ENCODE measurements at places on chromosomes 2 and 18.

DNA sequence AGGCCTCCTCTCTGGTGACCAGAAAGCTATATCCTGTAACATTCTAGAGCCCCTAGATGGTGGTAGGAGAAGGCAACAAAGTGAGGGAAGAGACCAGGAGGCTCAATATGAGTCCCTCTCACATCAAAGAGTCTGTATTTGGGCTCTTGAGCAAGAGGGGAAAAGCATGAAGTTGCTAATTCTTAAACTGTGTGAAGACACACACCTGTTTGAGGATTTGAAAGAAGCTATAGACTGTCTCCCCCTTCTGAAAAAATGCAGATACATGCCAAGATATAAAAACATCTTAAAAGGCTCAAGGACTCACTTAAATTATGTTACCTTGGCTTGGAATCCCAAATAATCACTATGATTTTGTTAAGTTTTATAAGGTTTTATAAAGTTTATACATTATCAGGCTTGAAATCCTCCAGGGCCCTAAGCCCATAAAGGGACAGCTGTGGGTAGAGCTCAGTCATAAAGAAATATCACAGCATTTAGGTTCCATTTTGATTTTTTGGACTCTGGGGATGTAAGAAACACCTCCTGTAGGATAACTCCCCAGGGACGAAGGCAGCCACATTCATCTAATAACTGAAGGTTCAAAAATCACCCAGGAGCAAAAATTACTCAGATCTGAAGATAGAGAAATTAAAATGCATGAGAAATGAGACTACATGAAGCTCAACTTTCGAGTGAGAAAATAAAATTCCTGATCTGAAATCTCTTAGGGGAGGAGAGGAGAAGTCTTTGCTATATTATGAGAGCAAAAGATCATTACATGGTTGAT lies 136.1 kb upstream of the LGALSL start:
- DNase-seq, result no peak

- DNase-seq, result no peak
Observed at GRCh38 chr2:141048951-141049350, 1081.9 kb downstream of the LRP1B start.

- DNase-seq, result peak; percentile 72
Observed at GRCh38 chr2:239380831-239381708, 19.8 kb downstream of the HDAC4 start.

DNA sequence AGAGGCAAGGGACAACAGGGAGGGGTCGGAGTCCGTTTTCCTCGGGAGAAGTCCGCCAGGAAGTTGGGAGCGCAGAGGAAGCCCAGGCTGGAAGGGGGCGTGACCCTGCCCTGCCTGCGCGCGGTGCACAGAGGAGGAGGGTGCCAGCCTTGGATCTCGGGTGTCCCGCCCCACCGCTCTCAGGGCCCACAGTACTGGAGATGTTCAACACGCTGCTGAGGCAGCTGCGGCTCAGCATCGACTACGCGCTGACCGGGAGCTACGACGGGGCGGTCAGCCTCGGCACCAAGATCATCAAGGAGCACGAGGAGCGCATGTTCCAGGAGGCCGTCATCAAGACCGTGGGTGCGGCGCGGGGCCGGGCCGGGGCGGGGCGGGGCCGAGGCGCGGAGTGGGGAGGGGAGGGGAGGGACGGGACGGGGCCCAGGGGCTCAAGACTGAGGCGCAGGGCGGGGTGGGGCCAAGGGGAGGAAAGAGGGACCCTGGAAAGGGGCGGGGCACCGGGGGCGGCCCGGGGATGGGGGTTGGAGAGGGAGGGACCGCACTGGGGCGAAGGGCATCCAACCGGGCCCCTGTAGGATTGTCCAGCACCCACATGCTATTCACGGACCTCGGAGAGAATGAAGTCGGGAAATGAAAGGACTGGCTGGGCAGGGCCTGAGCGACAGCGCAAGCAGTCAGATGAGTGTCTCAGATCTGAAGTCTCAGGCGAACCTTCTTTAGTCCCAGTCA lies 36.6 kb downstream of the POMC start:
- DNase-seq, result peak; percentile 44

- DNase-seq, result no peak
Observed at GRCh38 chr2:182745061-182745460, 29.0 kb downstream of the DNAJC10 start.

- no peak for DNase-seq
Observed at GRCh38 chr18:23883277-23883790, 131.2 kb upstream of the TTC39C start.

- DNase-seq, result no peak
Observed at GRCh38 chr2:100283724-100284501, 38.4 kb downstream of the LONRF2 start.

GRCh38 chr18:47206945-47207637 lies 30.9 kb upstream of the IER3IP1 start:
- no peak for DNase-seq

GRCh38 chr2:223230352-223230751 lies 178.4 kb downstream of the KCNE4 start:
- no peak for DNase-seq

All from activated T-cell treated with anti-CD3 and anti-CD28 coated beads, Interleukin-2, amount 50 U/mL, for 72 hours (primary cell).